IPS-NIHi11 (cell line): ENCODE measurements at places on chromosomes 6 and 20.

- DNase-seq = no peak
Measured at GRCh38 chr6:40713002-40713719, 126.0 kb upstream of the LRFN2 start.

DNA sequence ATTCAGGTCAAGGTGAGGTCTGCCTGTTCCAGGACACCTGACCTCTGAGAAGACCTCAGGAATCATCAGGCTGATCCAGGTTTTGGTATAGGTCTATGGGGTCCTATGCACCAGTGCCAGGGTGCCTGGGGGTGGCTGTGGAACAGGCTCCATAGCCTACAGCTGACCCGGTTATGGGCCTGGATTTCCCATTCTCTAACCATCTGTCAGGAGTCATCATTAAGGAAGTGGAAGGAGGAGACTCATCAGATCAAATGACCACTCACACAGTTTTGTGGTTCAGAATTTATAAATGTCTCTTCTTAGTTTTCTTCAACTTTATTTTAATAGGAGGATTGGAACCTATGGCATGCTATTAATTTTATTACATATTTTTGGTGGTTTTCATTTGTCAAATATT lies 14.8 kb downstream of the PLA2G7 start:
- DNase-seq = no peak

GRCh38 chr6:166446146-166446545 lies 63.4 kb upstream of the MPC1 start:
- DNase-seq = no peak

DNA sequence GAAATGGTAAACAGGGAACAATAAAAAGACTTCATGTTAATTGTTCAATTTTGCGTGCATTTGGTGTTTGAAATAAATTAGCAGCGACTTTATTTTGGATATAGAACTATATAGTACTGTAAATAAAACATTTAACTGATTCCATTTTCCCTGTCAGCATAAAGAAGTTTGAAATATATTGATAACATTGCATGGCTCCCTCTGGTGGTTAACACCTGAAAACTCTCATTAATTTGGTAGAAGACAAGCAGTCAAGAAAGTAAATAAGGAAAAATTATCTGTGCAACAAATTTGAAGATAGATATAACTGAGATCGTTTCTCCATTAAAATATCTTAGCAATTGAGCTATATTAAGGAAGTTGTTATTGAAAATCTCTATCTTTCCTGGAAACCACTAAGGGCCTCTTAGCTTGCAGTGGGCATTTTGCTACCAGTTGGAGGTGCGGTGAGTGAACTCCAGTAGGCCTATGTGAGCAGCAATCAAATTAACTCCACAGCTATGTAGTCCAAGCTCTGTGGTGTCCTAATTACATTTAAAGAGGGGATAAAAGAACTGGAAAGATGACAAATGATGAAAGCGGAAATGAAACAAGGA lies 435.7 kb upstream of the FKBP1C start:
- peak; percentile 11 for DNase-seq

DNA sequence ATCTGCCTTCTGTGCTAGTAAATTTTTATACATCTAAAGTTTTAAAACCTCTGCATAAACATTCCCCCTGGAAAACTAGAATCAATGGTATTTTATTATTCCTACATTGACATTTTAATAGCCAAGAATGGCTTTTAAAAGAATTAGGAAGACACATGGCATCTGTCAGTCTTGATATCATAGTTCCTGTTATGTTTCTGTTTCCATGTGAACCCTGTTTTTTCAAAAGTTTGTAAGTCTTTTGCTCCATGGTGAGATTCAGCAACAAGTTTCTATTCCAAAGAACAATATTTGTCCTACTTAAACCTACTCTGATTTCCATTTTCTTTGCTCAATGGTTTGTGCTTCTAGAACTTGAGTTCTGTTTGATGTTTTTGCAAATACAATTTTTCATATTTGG lies 95.2 kb downstream of the PLEKHG1 start:
- DNase-seq = no peak

DNA sequence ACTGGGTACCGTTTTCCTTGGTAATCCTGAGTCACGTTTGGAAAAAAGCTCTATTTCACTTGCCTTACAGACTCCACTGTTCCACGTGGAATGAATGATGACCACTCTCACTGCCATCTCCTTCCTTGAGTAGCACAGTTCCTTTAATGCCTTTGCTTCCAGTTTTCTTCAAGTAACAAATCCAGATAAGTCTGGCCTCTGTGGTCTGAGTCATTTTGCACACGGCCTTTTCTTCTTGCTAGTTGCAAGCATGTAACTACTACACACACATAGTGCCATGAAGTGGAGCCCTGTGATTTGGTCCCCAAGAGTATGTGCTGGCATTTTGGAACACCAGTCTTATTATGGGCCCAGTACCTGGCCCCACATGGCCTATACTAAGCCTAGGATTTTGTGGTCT lies 182.8 kb downstream of the SASH1 start:
- no peak for DNase-seq

DNA sequence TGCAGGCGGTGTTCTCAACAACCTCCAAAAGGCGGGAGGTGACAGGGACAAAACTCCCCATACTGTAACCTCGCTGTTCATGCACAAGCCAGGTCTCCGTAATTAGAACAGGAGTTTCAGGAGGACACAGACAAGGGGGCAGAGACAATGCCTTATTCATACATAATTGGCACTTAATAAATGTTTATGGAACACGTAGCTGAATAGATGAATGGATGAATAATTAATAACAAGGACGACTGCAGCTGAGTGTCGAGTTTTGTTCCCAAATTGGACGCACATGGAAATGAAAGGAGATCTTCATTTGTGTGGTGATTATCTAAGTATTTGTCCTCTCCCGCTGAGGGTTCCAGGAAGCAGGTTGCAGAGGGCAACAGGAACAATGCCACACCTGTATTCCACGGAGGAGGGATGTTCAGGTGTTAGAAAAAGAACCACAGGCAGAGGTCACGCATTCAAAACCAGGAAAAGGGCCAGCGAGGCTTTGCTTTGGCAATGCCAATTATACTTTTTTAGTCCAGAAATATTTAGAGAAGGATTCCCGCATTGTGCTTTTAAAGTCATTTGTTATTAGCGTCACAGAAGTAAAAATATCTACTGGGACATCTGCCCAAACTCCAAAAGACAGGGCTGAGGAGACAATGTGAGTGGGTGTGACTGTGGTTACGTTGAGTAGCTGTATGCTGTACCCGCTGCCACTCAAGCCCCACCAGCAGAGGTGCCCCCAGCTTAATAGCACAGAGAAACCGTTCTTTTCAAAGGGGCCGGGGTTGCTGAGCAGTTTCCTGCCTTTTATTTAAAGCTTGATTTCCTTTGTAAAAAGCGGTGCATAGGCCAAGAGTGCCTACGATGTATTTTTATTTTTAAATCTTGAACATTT lies 123.3 kb downstream of the PXDC1 start:
- no peak for DNase-seq

DNA sequence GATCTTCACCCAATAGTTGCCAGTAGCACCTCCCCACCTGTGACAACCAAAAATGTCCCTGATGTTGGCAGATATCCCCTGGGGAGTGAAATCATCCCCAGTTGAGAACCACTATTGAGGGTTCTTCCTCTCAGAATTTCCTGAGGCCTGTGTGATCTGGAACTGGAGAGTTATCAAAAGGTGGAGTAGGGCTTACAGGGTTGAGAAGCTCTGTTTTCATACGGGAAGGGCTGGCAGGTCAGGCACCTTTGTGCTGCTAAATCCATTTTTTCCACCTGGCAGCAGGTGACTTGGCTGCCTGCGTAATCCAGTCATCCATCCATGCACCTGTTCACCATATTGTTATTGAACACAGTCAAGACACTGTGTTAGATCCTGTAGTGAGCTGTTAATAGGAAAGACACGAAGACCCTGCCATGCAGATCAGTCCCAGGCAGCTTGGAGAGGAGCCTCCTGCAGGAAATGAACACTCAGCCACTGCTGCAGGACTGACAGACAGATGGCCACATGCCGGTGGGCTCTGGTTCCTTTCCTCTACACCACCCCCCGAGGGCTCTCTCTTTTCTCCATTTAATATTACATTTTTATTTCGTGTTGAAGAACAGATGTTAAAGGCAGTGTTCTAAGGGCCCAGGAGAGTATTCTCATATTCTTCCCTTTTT lies 5.4 kb downstream of the DUSP22 start:
- no peak for DNase-seq

DNA sequence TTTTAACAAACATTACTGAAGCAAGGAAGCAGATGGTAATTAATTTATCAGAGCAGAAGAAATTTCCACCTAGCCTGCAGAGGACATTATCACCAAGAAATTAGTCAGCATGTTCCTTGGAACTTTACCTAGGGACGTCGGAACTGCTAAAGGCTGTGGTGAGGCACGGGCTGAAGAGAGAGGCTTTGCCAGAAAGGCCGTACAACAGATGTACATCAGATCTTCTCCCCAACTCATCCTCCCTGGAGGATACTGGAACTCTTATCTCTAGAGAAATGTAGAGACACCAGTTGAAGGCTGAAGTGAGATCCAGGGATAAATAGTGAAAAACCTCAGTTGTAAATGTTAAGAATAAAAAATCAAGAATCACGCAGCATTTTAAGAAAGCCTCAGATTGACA lies 257.1 kb downstream of the SAMD5 start:
- DNase-seq = no peak

GRCh38 chr6:146526192-146526591 lies 17.4 kb upstream of the RAB32 start:
- no peak for DNase-seq

- DNase-seq = no peak
Measured at GRCh38 chr6:100343316-100344077, 121.2 kb downstream of the SIM1 start.

DNA sequence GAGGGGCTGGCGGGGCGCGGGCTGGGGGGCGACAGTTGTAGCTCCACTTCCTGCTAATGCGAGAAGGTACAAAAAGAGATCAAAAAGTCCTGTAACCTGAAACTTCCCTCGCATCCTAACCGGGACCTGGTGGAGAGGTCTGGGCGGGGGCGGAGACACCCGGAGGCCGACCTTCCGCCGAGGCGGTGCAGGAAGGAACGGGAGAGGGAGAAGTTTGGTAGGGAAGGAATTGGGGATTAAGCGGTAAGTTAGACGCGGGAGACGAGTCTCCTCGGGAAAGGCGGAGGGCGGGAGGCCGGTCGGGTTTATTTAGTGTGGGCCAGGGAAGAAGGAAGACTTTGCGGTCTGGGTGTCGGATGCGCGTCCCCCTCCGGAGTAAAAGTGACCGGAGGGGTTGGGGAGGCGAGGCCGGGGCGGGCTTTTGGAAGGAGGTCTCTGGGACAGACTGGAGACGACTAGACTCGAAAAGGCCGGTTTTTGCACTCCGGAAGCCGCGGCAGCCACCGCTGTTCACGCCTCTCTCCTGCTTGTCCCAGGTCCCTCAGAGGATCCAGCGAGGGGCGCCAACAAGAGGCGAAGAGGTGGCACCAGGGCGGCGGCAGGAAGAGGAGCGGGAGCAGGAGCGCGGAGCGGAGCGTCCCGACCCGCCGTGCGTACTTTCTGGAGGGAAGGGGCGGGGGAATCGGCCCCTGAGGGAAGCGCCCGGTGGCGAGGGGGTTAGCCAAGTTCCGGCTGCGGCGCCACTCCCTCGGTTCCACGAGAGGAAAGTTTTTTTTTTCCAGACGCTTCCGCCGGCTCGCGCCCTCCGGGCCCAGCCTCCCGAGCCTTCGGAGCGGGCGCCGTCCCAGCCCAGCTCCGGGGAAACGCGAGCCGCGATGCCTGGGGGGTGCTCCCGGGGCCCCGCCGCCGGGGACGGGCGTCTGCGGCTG lies 734 bp downstream of the TPBG start:
- DNase-seq = peak; percentile 74

DNA sequence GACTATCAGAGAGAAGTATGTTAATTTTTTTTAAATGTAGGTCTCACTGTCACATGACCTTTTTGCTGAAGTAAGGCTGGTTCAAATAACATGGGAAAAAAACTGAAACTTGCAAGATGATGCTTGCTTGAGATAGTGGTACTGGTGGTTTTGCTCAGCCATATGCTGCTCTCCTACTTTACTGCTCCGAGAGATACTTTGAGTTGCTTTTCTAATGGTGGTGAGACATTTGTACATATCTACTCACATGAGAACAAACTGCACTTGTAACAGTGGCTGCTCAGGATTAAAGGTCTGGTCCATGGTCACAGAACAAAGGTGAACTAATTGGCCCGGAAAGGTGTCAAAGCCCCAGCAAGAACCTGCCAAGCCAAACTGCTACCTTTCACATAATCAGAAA lies 106.2 kb upstream of the BEND3 start:
- DNase-seq = no peak
